ENCODE measurements at places on chromosomes 11 and 22.

DNA sequence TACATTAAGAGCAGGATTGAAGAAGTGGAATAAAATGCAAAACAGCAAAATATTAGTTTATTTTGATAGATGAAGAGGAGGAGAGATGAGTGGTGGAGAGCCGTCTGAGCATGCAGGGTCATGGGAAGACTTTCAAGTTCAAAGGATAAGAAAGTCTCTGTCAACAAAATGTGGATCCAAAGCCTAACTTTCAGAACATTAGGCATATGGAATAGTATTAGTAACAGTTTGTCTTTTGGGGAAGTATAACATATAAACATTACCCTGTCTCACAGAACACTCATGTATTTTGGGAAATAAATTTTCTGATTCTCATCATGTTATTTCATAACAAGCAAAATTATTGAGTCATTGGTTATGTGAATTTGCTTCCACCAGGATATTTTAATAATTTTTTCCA, 104.3 kb upstream of the CEP126 start:
- no peak for DNase-seq

- no peak for DNase-seq
These were observed 10.0 kb downstream of the PRG3 start for GRCh38 chr11:57370941-57371340.

GRCh38 chr11:69339041-69339733, 45.2 kb downstream of the MYEOV start:
- DNase-seq = no peak

DNA sequence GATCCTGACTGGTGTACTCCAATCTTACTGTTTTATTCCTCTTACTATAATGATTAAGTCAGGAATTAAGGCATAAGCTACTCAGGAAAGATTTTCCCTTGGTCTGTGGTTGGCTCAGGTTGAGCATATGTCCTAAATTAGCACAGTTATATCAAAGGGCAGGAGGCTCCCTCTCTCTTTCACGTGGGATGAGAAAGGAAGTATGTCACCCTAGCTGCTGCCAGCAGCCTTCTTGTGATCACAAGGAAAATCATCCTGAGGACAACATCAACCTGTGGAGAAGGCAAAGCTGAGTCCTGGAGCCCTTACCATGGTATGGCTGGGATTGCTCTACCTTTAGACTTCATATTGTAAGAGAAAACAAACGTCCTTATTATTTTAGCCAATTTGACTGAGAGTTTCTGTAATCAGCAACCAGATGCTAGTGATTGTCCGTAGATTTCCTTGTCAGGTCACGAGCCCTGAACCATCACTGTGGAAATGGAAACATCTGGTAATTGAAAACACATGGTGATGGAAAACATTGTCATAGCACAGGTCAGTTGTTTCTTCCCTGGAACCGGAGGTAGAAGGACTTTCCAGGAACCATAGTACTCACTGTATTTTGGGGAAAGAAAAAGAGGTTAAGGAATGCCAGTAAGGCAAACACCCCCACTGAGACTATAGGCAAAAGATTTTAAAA, 40.6 kb upstream of the DEUP1 start:
- no peak for DNase-seq

DNA sequence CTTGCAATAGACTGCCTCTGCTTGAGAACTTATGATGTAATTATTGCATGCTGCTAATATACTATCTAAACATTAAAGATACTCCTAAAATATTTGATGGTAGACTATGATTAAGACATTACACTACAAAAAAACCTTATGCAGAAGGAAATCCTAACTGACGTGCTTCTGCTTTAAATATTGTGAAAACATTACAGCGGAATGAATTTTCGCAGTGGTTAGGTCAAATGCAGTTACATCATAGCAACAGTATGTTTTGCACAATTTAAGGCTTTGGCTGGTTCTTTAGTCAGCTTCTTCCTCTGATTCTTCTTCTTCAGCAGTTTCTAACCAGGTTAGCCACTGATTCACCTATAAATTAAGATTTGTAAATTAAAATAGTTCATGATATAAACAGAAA, 11.2 kb downstream of the EIF4G2 start:
- DNase-seq = no peak

GRCh38 chr22:49958366-49958921, 2.1 kb upstream of the PIM3 start:
- no peak for DNase-seq

DNA sequence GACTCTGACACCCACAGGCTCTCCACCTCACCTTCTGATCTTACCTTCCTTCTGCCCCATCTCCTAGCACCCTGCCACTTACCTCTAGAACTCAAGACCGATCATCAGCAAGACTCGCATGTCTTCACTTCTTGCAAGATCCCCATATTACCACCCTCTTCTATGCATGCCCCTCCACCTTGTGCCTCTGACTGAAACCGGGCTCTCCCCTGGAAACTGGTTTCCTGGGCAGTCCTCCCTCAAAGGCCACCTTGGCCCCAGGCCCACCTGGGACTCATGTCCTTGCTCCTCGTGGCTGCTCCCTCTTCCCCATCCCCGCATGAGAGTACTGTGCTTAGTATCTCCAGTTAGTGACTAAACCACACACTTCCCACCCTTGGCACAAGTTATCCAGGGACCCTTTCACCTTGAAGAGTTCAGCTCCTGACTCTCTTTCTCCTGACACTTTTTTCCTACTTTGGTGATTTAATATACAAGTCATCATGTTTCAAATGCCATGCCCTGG, 136.7 kb downstream of the SPATA19 start:
- no peak for DNase-seq

DNA sequence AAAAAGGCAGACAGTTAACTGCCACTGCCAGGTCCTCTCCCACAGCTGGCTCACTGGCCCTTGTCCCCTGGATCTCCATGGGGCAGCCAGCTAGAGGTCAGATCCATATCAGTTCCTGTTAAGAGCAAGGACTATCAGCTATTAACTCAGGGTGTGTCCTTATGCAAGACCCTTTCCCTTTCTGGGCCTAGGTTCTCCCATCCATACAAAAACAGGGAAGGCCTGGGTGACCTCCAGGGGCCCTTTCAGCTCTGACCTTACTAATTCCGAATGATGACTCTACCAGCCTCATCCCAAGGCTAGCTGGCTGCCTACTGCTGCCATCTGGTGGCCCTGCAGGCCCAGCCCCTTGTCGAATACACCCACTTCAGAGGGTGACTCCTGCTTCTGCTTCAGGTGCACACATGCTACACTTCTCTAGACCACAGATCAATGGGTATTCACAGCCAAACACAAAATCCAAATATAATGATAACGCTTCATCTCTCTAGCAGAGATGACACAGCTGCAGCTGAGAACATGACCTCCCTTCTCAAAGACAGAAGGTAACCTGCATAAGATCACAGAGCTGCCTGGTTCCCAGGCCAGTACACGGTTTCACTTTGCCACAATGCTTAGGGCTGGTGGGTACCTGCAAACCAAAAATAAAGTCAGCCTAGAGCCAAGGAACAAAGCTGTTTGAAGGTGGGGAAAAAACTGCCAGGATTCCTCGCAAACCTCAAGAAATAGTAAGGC, 34.1 kb downstream of the SERGEF start:
- DNase-seq = no peak

DNA sequence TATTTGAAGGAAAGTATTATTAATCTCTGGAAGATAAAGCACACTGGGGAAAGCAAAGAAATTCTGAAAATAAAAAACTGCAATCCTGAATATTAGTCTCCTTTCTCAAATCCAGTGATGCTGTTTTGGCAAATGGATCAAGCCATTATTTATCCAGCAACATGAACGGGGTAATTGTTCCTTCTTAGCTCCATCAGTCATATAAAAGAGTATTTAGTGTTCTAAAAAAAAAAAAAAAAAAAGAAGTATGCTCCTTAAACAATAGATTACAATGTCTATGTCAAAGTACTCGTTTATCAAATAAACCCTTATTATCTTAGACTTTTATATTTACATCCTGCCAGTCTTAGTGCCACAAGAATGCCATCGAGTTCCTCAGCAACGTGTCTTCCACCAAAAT, 1.3 kb downstream of the RDX start:
- DNase-seq = no peak

DNA sequence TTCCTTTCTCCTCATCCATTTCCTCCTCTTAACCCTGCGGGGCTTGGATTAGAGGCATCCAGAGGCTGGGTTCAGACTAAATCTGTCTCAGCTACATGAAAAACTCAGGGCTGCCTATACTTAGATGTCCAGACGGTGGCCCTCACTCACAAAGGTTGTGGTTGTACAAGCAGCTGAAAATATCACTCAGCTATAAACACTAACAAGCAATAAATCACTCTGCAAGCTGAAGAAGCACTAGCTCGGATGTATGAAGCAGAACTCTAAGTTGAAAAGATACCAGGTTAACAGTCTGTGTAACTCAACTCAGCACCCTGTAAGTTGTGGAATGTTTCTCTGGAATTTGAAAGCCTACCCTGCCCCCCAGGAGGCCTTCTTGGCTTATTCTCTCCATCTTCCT, 82.9 kb downstream of the EXT2 start:
- DNase-seq = no peak
